ENCODE measurements at places on chromosomes 4 and X. TPM values are rescaled to one million over a fixed set of nuclear protein-coding genes. Genes with fewer than 3 reads are reported as not detected.

The CHIC1 gene
- total RNA-seq: 8.1 TPM

The SPANXN3 gene
- not detected for total RNA-seq

The CDKN2AIP gene
- total RNA-seq: 12.9 TPM

The NWD2 gene
- total RNA-seq: not detected

The GABRB1 gene
- 0.99 TPM for total RNA-seq

The BST1 gene
- total RNA-seq: 55.3 TPM

The ADH7 gene
- not detected for total RNA-seq

The AMTN gene
- total RNA-seq: 0.13 TPM

The HTN1 gene
- not detected for total RNA-seq

The CXCL3 gene
- 1.5 TPM for total RNA-seq

The IBSP gene
- 1.9 TPM for total RNA-seq

The MAGEA12 gene
- total RNA-seq: not detected

Measured in smooth muscle cell of the pulmonary artery (primary cell).